ENCODE measurements at places on chromosomes 13 and 19.

- no peak for DNase-seq
These were observed 35.2 kb upstream of the SLC46A3 start for GRCh38 chr13:28753946-28754345.

DNA sequence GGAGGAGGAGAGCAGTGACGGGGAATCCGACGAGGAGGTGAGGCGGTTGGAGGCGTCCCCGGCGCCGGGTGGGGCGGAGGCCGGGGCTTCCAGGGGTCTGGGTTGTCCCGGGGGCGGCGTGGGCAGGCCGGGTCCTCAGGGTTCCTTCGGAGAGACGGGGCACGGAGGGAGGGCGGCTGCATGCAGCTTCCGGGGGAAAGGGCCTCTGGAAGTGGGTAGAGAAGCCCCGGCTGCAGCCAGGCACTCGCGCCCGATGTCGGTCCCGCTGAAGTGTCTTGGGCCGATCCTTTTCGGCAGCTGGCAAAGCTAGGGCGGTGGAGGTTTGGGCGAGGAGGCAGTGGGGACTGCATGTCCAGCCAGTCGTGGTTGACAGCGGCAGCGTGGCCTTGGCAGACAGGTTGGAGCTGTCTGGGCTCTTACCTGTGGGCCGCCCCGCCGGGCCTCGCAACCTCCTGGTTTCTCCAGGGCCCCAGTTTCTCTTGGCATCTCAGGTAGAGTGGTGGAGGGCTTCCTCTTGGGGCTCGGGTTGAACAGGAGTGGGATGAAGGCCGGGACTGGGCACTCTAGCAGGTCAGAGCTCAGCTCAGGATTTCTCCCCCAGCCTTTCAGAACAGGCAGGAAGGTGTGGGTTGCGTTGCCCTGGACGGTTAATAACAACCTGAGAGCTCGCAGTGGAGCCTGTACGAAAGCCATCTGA lies 690 bp downstream of the KMT2B start:
- DNase-seq, result peak; percentile 41

DNA sequence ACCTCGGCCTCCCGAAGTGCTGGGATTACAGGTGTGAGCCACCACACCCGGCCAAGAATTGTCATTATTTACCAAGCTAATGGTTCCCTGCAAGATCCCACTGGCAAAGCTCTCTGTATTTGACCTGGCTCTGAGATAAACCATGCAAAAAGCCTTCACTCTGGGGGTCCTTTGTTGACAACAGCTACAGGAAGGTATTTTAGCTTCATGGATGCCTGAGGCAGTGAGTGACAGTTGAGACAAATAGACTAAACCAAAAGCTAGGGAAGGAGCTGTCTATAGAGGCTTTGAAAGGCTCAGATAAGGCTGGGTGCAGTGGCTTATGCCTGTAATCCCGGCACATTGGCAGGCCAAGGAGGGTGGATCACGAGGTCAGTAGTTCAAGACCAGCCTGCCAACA lies 45.5 kb downstream of the NOTCH3 start:
- DNase-seq, result no peak

GRCh38 chr13:50691681-50692263 lies 151.7 kb downstream of the DLEU7 start:
- DNase-seq, result no peak

- no peak for DNase-seq
These were observed 35.8 kb downstream of the GGACT start for GRCh38 chr13:100552755-100553154.

DNA sequence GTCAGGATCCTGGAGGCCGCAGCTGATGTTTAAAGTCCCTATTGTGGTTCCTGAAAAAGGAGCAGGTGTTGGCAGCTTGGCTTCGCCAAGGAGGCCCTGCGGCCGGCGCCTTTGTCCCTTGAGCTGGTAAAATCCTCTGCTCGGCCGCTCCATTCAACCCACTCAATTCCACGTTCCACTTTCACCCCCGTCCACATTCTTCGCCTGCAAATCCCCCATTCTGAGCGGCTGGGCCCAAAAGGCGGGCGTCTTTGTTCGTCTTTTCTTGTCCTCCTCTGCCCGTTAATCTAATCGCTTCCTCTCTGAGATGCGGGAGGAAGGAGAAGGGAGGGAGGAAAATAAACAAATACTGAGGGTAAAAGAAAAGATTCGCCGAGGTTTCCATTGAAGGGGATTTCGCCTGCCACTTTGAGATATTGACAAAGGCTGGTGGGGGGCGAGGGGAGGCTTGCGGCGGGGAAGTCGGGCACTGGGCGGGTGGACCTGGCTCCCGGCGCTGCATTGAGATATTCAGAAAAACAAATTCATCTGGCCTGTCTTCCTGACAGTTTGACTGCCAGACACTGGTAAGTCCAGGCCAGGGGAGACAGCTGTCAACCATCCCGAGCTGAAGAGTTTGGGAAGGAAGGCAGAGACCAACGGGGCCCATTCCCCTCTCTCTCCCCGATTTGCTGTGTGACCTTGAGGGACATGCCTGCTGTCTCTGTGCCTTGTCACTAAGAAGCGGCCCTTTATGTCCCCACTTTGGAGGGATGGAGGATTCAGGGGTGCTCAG lies 37.6 kb downstream of the ZNRF4 start:
- no peak for DNase-seq

DNA sequence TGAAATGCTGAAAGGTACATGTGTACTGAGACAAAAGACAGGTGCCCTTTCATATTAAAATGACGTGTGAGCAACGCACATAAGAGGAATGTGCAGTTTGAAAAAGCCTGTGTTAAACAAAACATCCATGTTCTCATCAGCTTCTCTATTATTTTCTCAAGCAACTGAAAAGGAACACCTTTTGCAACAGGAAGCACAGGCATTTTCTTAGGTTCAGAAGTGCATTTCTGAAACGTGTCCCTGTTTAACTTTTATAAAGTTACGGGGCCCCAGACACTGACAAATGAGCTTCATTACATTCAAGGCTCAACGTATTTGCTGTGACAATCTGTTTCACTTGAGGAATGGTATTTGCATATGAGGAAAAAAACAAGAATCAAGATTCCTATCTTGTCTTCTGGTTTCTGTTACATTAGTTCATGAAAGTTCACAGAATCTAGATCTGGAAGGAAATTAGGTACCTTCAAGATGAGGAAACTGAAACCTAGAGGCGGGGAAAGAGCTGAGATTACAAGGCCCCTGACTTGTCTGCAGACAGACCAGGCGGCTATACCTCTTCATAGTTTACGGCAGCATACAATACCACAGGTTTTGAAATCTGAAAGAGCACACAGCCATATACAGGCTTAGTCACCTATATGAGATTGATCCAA lies 431.7 kb downstream of the KLF12 start:
- DNase-seq, result no peak

- DNase-seq, result no peak
These were observed 519.9 kb upstream of the SPRY2 start for GRCh38 chr13:80860845-80861244.

- DNase-seq, result no peak
These were observed 772 bp downstream of the FAM174C start for GRCh38 chr19:1275976-1276627.

DNA sequence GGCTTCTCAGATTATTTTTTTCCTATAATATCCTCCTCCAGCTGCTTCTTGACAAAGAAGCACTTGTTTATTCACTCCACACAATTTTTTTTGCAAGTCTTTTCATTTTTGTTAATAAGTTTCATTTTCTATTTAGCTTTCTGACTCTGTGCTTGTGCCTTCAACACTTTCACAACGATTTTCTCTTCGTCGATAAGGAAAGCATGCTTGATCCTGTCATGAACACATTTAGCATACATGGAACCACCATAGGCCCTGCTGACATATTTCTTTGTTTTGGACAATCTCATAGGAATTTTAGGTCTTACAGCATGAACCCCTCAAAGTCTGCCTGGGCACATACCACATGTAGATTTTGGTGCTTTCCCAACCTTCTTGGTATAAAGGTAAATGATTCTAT lies 346.0 kb downstream of the KCNRG start:
- DNase-seq, result no peak

DNA sequence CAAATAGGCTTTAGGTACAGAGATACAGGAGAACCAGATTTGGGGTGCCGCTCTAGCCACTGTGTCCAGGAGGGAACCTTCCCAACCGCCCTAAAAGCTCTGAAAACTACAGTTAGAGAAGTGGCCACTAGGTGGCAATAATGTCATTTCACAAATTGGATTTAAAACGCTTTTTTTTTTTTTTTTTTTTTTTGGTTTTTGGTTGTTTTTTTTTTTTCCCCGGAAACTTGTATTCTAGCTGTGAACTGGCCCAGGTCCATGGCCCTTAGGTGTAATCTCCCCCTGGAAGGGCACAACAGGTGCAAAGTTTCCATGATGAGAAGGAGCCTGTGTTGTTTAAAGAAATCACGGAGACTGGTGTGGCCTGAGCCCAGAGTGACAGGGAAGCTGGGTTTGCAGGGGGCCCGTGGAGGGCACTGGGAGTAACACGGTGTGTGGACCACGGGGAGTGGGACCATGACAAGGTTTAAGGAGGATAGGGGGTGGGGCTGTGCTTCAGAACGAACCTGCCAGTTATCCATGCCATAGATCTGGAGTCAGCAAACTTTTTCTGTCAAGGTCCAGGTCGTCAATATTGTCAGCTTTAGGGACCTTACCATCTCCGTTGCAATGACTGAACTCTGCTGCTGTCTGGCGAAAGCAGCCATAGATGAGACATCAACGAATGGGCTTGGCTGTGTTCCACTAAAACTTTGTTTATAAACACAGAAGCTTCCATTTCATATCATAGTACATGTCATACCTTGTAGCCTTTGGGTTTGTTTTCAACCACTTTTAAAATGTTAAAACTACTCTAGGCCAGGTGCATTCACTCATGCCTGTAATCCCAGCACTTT lies 10.1 kb downstream of the OR1I1 start:
- DNase-seq, result peak; percentile 81

DNA sequence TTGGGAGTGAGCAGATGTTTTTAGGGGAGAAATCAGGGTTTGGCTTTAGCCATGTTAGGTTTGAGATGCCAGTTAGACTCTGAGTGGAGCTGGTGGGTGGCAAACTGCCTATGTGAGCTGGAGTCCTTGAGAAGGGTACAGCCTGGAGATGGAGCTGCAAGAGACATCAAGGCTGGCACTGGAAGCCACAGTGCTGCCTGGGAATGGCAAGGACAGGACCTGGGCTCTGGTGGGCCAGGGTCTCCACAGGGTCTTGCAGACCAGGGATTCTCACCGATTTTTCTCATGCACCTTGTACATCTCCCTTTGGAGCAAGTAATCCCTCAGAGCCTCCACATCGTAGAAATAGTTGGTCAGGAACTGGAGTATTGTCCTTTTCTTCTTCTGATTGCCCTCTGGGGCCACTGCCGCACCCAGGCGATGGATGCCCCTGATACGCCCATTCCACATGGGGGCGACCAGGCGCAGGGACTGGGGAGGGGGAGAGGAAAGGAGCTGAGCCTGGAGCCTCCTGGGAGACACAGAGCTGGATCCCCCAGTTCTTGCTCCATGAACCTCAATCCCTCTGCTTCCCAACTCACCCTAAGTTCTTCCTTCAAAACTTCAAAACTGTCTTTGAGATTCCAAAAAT lies 1.7 kb downstream of the DMAC2 start:
- DNase-seq, result no peak

- no peak for DNase-seq
These were observed 58.2 kb upstream of the XPO4 start for GRCh38 chr13:20960663-20961309.

DNA sequence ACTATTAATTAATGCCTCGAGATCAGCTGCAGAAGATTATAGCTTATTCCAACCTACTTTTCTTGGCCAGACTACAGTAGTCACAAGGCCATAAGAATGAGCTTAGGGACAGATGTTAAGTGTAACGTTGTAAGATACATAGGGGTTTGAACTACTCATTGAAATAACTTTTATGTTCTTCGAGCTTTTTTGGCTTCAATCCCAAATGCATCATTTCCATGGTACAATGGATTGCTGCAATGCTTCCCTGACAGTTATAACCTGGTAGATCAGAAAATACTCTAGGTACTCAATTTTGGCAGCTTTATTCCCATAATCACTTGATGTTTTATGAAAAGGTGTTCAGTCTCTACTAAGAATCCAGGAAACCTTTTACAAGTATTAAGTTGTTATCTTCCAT lies 2216.7 kb upstream of the PCDH20 start:
- no peak for DNase-seq

- DNase-seq, result no peak
These were observed 1.1 kb upstream of the NDFIP2 start for GRCh38 chr13:79479882-79480281.

DNA sequence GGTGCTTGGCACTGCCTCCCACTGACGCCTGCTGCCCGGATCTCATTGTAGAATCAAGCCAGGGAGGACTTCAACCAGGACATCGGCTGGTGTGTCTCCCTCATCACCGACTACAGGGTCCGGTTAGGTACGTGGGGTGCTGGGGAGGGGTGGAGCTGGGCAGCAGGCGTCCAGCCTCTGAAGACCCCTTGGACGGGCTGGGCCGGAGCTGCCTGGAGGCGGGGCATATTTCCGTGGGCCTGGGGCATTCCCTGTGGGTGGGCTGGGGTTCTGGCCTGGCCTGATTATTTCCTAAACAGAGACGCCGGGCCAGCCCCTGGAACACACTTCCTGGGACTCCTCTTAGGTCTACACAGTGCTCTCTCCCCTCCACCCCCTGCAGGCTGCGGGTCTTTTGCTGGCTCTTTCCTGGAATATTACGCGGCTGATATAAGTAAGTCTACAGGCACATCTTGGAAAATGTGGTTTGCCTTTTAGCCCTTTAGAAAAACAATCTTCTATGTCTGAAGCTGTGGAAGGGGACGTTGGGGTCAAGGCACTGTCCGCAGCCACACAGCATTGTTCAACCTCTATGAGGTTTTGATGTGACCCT lies 14.4 kb upstream of the NDUFS7 start:
- no peak for DNase-seq

GRCh38 chr19:17454576-17455071 lies 6.1 kb downstream of the NXNL1 start:
- DNase-seq, result peak; percentile 29

DNA sequence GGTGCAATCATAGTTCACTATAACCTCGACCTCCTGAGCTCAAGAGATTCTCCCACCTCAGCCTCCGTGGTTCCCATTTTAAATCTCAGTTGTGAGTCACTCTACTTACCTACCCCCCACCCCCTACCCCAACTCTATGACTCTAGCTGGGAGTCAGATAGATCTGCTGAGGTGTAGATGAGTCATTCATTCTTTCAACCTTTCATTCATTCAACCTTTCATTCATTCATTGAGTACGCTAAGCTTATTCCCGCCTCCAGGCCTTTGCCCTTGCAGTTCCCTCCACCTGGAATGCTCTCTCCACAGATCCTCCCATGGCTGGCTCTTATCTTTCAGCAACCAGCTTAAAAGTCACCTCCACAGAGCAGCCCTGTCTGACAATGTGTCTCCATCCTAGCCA lies 1.1 kb upstream of the MAST1 start:
- no peak for DNase-seq

- DNase-seq, result no peak
These were observed 525.3 kb downstream of the KLF12 start for GRCh38 chr13:73608711-73609485.

- no peak for DNase-seq
These were observed 681 bp downstream of the ZNF837 start for GRCh38 chr19:58380037-58380661.
